AG08395 (cell line): ENCODE measurements at places on chromosomes 3 and 15.

DNA sequence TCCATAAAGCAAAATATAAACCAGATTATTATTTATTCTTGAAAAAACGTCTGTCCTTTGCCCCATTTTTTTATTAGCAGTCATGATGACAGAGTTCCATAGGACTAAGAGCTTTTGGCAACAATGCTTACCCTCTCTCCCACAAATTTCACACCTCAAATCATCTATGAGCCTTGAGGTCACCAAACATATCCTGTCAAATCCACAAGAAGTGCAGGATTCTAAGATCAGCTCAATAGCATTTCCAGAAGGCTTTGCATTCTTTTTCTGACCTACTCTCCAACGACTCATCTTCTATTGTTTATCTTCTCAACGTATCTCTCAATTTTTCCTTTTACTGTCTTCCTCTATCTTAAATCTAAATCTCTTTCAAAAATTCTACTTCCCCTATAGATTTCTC, 619.1 kb upstream of the BCHE start:
- no peak for DNase-seq

GRCh38 chr15:90059208-90059985, 42.9 kb downstream of the IDH2 start:
- no peak for DNase-seq

GRCh38 chr3:127074900-127075360, 92.0 kb downstream of the PLXNA1 start:
- DNase-seq, result peak; percentile 86

GRCh38 chr3:61442696-61443095, 118.7 kb upstream of the PTPRG start:
- no peak for DNase-seq

GRCh38 chr3:35336601-35337000, 302.7 kb upstream of the ARPP21 start:
- DNase-seq, result no peak

DNA sequence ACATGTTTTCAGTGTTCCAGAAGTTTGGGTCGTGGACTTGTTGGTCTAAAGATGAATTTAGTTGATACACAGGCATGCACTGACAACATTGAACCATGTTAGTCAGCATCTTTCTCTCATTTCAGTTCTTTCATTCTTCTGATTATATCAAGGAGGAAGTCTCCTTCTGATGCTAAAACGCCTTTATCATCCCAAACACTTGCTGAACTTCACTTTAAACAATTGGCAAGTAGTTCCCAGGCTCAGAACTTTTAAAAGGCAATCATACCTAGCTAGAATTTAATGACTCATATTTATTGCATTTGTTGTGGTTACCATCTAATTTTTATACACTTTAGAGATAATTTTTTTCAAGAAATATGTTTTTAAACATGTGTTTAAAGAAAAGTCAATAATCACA, 15.9 kb downstream of the LMCD1 start:
- DNase-seq, result no peak

DNA sequence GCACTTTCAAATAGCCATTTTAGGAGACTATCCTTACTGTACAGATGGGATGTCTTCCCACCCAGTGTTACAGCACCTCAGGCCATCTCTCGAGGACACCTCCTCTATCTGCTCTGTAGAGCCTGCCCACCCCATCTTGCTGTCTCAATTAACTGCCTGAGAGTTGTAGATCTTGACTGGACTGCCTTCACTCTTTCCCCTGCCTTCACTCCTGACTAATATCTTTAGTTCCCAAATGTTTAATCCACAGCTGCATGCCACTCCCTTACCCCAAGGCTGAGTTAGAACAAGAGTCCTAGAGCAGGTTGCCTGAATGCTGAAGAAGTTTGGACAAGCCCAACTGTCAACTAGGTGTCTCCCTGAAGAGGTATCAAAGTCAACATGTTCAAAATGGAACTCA, 1.3 kb upstream of the PP2D1 start:
- no peak for DNase-seq

GRCh38 chr3:150309557-150309956, 98.5 kb upstream of the TSC22D2 start:
- DNase-seq, result peak; percentile 38

GRCh38 chr15:84844964-84845363, 27.8 kb downstream of the ALPK3 start:
- DNase-seq, result no peak

DNA sequence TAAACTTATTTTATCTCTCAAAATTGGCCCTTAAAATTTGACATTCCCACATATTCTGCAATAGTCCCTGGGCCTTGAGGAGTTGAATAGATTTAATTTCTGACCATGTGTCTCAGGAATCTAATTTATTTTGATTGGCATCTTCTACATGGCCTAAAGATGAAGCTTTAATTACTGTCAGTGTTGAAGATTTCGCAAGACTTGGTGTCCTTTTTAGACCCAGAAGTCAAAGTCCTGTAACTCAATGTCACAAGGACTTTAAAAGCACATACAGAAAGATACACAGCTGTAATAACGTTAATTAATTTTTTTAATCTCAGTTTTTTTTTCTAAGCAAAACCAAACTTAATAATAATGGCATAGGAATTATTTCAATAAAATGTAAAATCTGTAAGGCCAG, 163.9 kb downstream of the SUCNR1 start:
- no peak for DNase-seq

DNA sequence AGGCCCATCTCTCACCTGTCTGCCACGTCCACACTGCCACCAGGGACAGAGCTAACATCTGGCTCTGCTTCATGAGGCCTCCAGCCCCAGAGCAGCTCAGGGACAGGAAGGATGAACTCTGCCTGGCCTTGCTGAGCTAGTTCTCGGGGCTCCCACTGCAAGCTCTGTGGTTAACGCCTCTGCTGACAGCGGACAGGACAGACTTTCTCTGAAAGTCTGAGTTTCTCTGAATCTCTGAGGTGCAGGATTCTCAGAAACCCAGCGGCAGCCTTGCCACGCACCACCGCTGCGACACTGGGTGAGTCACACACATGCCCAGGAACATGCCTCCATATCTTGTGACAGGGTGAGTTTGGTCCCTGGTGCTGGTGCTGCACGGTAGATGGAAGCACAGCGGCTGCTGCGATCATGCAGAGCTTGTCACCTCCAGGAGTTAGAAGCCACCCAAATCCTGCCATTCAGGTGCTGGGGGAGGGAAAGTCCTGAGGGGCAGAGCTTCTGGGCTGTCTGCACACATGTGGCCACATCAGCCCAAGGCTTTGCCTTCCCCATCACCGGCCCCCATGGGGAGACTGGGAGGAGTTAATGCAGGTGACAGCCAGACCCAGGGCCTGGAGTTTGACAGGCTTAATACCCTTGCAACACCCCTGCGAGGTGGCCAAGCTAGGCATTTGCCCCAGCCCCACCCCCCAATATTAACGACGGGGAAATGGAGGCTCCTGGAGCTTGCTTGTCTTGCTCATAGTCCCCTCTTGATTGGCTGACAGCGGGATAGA, 267.0 kb downstream of the PLCL2 start:
- no peak for DNase-seq

- DNase-seq, result no peak
Measured at GRCh38 chr3:158841387-158841786, 39.5 kb downstream of the MFSD1 start.

GRCh38 chr15:58232281-58233065, 94.3 kb downstream of the AQP9 start:
- no peak for DNase-seq

GRCh38 chr3:45783667-45784066, 12.7 kb downstream of the SLC6A20 start:
- DNase-seq, result no peak

- DNase-seq, result no peak
Measured at GRCh38 chr3:14991151-14991742, 43.9 kb downstream of the NR2C2 start.

- peak; percentile 50 for DNase-seq
Measured at GRCh38 chr3:97793420-97794019, 28.3 kb upstream of the CRYBG3 start.

DNA sequence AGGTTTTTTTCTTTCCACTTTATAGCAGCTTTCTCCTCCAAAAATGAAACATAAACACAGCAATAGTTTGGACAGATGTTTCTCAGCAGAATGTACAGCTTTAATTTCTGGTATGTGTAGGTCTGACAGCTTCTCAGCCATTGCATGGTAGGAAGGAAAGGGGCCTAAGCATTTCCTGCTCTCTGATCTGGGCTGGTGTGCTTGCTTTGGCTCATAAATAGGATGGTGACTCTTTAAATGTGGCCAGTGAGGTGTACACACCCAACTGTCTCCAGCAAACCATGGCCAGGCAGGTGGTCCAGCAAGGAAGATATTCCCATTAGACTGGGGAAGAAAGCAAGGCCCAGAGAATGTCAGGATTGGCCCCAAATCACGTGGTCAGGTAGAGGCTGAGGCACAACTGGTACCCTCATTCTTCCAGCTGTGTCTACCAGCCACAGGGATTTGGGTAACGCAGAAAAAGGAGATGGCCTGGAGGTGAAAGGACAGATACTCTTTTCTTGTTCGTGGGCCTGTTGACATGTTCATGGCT, 52.1 kb downstream of the ITGA11 start:
- DNase-seq, result no peak

DNA sequence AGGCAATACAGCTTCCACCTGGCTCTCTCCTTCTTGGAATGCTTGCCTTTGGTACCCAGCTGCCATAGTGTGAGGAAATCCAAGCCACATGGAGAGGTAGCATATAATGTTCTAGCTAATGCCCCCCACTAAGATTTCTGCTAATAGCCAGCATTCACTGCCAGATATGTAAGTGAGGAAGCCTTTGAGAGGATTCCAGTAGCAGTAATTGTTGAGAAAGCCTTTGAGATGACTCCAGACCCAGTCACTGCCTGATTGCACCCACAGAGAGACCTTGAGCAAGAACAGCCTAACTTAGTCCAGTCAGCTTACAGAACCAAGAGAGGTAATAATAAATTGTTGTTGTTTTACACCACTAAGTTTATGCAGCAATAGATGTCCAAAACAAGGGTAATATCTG, 63.1 kb downstream of the STRIT1 start:
- peak; percentile 53 for DNase-seq

DNA sequence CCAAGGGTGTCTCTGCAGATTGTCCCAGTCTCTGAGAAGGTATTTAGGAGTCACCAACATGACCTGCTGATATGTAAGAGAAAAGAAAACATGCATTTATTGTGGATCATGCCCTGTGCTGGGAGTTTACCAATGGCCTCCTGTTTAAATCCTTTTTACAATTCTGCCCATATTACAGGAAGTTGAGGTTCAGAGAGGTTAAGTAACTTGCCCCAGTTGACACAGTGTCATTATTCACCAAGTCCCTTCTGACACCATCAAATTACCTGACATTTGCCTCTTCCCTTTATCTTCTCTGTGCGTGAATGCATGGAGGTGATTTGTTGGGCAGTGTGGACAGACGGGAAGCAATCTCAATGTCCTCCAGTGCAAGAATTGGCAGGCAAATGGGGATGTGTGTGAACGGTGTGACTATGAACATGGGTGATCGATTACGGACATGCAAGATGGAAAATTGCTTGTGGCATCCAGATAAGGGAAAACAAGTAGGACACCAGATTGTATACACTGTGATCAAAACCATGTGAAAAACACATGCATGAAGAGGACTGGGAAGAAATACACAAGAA, 27.3 kb downstream of the ZNF710 start:
- DNase-seq, result no peak

DNA sequence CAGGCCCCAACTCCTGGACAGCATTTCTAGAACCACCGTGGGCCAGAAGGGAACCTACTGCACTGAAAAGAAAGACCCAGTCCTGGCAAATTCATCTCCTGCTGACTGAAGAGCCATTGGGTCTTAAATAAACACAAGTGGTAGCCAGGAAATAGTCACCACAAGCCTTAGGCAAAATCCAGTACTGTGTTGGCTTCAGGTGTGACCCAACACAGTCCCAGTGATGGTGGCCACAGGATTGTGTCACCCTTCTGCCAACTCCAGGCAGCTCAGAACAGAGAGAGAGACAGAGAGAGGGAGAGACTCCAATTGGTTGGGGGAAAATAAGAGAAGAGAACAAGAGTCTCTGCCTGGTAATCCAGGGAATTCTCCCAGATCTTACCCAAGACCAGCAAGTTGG, 23.1 kb downstream of the NEDD4 start:
- DNase-seq, result no peak

DNA sequence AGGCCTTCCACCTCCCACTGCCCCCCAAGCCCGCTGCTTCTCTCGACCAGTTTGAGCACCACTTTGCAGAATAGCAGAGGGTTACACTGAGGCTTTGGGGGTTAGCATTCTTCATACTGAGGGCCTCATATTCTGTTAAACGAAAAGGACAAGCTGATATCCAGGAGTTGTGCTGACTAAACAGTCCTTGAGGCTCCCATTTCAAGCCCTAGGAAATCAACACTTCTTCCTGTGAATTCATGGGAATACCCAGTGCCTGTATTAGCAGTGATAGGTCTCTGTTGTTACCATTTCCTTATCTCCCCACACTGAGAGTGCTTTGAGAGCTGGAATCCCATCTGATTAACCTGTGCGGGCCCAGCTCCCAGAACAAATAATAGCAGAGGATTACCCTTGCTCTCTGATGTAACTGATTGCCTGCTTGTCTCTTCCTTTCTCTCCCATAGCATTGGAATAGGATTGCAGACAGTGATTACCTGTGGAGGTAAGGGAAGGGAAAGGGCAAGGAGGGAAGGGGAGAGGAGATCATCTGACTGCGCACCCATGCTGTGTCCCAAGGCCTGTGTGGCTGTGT, 930 bp downstream of the FBXW12 start:
- no peak for DNase-seq

DNA sequence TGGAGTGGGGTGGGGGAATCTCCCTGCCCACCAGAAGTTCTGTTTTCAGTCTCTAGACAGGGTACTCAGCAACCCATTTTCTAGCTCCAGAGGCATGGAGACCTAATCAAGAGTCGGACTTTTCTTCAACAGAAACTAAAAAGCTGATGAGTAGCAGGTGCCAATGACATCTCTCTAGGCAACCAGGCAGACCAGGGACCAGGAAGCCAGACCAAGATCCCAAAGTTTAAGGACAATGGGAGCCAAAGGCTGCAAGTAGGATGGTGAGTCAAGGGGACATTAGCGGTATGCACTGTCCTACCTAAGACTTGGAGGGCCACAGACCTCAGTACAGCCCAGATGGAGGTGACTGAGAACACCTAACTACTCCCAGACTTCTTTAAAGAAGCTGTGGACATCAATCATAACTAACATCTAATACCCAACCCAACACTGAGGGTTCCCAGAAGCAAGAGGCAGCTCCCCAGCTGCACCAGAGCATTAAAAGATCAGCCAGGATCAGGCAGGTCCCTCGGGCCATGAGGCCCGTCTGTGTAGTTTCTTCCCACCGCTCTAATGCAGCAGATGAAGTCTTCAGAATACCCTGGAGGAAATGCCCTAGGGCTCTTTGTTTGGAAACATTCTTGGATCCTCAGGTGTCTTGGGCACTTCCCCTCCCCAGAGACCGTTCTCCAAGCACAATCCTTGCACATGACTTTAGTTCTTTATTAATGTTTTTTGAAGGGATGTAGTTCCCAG, 979 bp downstream of the CCDC71 start:
- DNase-seq, result no peak
